ENCODE measurements at places on chromosomes 2 and 18. TPM values are rescaled to one million over a fixed set of nuclear protein-coding genes. Genes with fewer than 3 reads are reported as not detected.

The MSTN gene
- total RNA-seq = not detected

The SLC39A10 gene
- 23.2 TPM for total RNA-seq

The DAW1 gene
- 3.1 TPM for total RNA-seq

The FN1 gene
- total RNA-seq = 194 TPM

The RAD51AP2 gene
- not detected for total RNA-seq

Measured in A549 treated with CpdA at 1 μM for 4 hours (cell line).